Body of pancreas (tissue), 4 donors: ENCODE measurements at places on chromosomes 7 and 10. TPM values are rescaled to one million over a fixed set of nuclear protein-coding genes. Genes with fewer than 3 reads are reported as not detected.

DNA sequence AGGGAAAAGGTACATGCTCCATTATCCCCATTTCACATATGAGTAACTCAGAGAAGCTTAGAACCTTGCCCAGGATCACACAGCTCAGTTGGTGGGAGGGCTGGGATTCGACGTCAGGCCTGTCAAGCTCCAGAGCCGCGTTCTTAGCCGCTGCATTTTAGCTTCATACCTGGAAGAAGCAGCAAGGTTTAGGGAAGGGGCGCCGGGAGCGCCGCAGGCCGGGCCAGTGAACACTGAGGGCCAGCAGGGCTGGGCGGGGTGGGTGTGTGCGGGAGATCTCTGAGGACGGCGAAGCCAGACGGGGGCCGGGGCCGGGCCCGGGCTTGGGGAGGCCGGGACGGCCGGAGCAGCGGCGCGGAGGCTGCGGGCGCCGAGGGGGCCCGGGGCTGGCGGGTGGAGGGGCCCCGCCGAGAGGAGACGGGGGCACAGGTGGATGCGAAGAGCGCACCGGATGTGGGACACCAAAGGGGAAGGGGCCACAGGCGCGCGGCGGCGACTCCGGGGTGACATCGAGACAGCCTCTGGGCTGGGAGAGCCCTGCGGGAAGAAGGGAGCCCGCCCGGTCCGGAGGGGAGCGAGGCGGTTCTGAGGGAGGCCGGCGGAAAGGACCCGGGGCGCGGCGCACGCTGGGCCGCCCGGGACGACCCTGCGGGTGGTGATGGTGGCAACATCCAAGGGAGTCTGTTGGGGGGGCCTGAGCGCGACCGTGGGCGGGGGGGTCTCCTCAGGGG, 498 bp downstream of the NDST2 start:
- H3K27ac ChIP-seq, result peak overlapping the region; percentile 64
- no peaks in the 10 kb centered on the region for H3K36me3 ChIP-seq
- no peak for DNase-seq

Gene FEZF1
- total RNA-seq, result not detected

- no peaks in the 10 kb centered on the region for H3K4me1 ChIP-seq
- H3K27ac ChIP-seq, result no peak overlapping the region
- no peaks in the 10 kb centered on the region for H3K36me3 ChIP-seq
- H3K27me3 ChIP-seq, result no peaks in the 10 kb centered on the region
- no peak for DNase-seq
Observed at GRCh38 chr7:20113427-20114027, 103.7 kb downstream of the MACC1 start.

GRCh38 chr7:111226800-111227199, 135.9 kb downstream of the LRRN3 start:
- DNase-seq, result no peak
- no peaks in the 10 kb centered on the region for H3K27me3 ChIP-seq
- H3K36me3 ChIP-seq, result no peaks in the 10 kb centered on the region
- no peak overlapping the region for H3K4me3 ChIP-seq

DNA sequence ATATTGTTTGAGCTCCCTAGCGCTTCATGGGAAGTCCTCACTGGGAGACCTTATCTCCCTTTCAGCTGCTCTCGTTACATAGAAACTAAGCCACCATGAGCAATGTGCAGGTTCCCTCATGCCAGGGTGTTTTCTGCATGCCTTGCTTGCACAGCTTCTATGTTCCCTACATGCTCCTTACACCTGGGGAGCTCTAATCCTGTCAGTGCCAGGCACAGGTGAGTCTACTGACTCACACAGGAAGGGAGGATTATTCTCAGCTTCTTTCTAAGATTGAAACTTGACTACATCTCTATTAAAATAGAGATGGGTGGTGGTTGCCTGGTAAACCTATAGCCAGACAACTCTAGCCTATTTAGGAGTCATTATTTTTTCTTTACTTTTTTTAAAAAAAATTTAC, 375.7 kb upstream of the CDC14C start:
- H3K27me3 ChIP-seq, result no peaks in the 10 kb centered on the region
- no peak overlapping the region for H3K27ac ChIP-seq
- no peaks in the 10 kb centered on the region for H3K4me1 ChIP-seq

DNA sequence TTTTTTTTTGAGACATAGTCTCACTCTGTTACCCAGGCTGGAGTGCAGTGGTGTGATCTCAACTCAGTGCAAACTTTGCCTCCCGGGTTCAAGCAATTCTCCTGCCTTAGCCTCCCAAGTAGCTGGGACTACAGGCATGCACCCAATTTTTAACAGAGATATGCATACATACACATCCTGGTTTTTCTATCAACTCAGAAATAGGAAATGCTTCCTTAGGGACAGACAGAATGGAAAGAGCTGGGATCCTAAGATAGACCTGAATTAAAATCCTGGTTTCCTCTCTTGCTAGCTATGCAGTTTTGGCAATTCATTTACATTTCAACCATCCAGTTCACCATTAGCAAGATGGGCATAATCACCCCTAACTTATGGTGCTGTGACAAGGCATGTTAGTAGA, 347.5 kb downstream of the GPAM start:
- H3K27ac ChIP-seq, result no peak overlapping the region
- no peak for DNase-seq
- no peaks in the 10 kb centered on the region for H3K27me3 ChIP-seq
- H3K36me3 ChIP-seq, result no peaks in the 10 kb centered on the region
- H3K4me1 ChIP-seq, result no peaks in the 10 kb centered on the region
- no peak overlapping the region for H3K4me3 ChIP-seq

GRCh38 chr7:1498370-1499305, 5.6 kb downstream of the INTS1 start:
- H3K36me3 ChIP-seq, result no peaks in the 10 kb centered on the region
- H3K27ac ChIP-seq, result no peak overlapping the region
- no peak overlapping the region for H3K4me3 ChIP-seq
- peaks cover 22% of the 10 kb centered on the region for H3K4me1 ChIP-seq
- DNase-seq, result no peak
- H3K27me3 ChIP-seq, result no peaks in the 10 kb centered on the region

GRCh38 chr7:133650069-133650468, 397.2 kb downstream of the EXOC4 start:
- no peak overlapping the region for H3K4me3 ChIP-seq
- H3K4me1 ChIP-seq, result peaks cover 11% of the 10 kb centered on the region
- no peaks in the 10 kb centered on the region for H3K27me3 ChIP-seq
- H3K27ac ChIP-seq, result no peak overlapping the region
- no peak for DNase-seq

- no peak overlapping the region for H3K27ac ChIP-seq
- no peak overlapping the region for H3K4me3 ChIP-seq
- H3K4me1 ChIP-seq, result no peaks in the 10 kb centered on the region
- no peaks in the 10 kb centered on the region for H3K27me3 ChIP-seq
Observed at GRCh38 chr10:9535744-9536143, 1481.3 kb downstream of the GATA3 start.

Gene NUTM2E
- not detected for total RNA-seq

DNA sequence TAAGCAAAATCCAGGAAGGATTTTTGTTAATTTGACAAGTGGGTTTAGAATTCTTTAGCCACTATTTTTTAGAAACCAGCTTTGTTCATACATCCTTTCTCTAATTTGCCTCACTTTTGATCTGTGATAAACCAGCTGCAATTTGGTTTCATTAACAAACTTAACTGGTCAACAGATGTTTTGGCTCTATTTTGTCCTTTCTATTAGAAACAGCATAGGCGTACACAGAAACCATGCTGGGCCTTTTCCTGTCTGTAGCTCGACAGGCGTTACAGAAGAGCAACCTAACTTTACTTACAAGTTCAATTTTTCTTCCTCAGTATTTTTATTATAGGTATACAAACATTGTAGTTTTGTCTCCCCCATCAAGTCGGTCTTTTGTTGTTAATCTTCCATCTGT, 28.2 kb downstream of the KAT6B start:
- H3K27me3 ChIP-seq, result no peaks in the 10 kb centered on the region
- H3K36me3 ChIP-seq, result no peaks in the 10 kb centered on the region
- no peak overlapping the region for H3K4me3 ChIP-seq
- DNase-seq, result no peak

- H3K27me3 ChIP-seq, result no peaks in the 10 kb centered on the region
- H3K36me3 ChIP-seq, result no peaks in the 10 kb centered on the region
- peaks cover under 1% of the 10 kb centered on the region for H3K4me1 ChIP-seq
- no peak overlapping the region for H3K27ac ChIP-seq
- no peak overlapping the region for H3K4me3 ChIP-seq
- DNase-seq, result no peak
Observed at GRCh38 chr7:139783647-139784385, 6.0 kb upstream of the HIPK2 start.
